Activated naive CD4-positive, alpha-beta T cell treated with anti-CD3 and anti-CD28 coated beads for 36 hours (primary cell): ENCODE measurements at places on chromosomes 16 and 17. TPM values are rescaled to one million over a fixed set of nuclear protein-coding genes. Genes with fewer than 3 reads are reported as not detected.

Gene TOX3
- total RNA-seq = not detected

Gene TMEM114
- not detected for total RNA-seq

- no peaks in the 10 kb centered on the region for H3K27me3 ChIP-seq
- DNase-seq = no peak
- peaks cover 5% of the 10 kb centered on the region for H3K36me3 ChIP-seq
- peaks cover 53% of the 10 kb centered on the region for H3K4me1 ChIP-seq
- no peak overlapping the region for H3K27ac ChIP-seq
These were observed 504 bp downstream of the ERN1 start for GRCh38 chr17:64129515-64129764.

- no peak overlapping the region for H3K27ac ChIP-seq
- H3K27me3 ChIP-seq = no peaks in the 10 kb centered on the region
- peaks cover 32% of the 10 kb centered on the region for H3K4me1 ChIP-seq
- peak; percentile 37 for DNase-seq
These were observed 698 bp downstream of the UBE2G1 start for GRCh38 chr17:4365628-4366326.

GRCh38 chr16:82092711-82093110, 57.7 kb downstream of the HSD17B2 start:
- H3K4me3 ChIP-seq = no peak overlapping the region
- peaks cover 3% of the 10 kb centered on the region for H3K4me1 ChIP-seq
- no peaks in the 10 kb centered on the region for H3K36me3 ChIP-seq
- H3K27me3 ChIP-seq = peaks cover 4% of the 10 kb centered on the region
- no peak for DNase-seq
- no peak overlapping the region for H3K27ac ChIP-seq
